ENCODE measurements at places on chromosomes 3 and 15. TPM values are rescaled to one million over a fixed set of nuclear protein-coding genes. Genes with fewer than 3 reads are reported as not detected.

Gene UROC1
- total RNA-seq: not detected

Gene ISLR2
- total RNA-seq: 0.16 TPM

Gene CLDN11
- total RNA-seq: 632 TPM

Gene VEPH1
- total RNA-seq: 24.0 TPM

Gene PCSK6
- 0.09 TPM for total RNA-seq

Gene GDPGP1
- total RNA-seq: 4.6 TPM
